ENCODE measurements at places on chromosomes 16 and 17.

- DNase-seq = peak; percentile 92
Observed at GRCh38 chr16:89363621-89364393, 126.6 kb downstream of the ANKRD11 start.

GRCh38 chr17:72705905-72706395 lies 386.5 kb downstream of the SLC39A11 start:
- DNase-seq = no peak

DNA sequence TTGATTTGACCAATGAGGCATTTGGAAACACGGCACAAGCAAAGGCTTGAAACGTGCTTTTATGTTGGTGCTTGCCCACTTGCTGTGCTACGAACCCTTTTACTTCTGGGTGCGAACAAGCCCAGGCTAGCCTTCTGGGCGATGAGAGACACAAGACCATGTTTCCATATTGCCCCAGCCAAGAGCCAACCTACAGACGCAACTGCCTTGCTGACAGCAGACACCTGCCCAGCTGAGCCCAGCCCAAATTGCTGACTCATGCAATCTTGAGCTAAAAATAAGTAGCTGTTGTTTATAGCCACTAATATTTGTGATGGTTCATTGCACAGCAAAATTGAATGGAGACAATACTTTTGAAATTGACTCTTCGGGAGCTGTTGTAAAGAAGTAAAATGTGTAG lies 464.5 kb downstream of the WWOX start:
- DNase-seq = no peak

- no peak for DNase-seq
Observed at GRCh38 chr16:20612551-20613480, 36.6 kb upstream of the ACSM2B start.

DNA sequence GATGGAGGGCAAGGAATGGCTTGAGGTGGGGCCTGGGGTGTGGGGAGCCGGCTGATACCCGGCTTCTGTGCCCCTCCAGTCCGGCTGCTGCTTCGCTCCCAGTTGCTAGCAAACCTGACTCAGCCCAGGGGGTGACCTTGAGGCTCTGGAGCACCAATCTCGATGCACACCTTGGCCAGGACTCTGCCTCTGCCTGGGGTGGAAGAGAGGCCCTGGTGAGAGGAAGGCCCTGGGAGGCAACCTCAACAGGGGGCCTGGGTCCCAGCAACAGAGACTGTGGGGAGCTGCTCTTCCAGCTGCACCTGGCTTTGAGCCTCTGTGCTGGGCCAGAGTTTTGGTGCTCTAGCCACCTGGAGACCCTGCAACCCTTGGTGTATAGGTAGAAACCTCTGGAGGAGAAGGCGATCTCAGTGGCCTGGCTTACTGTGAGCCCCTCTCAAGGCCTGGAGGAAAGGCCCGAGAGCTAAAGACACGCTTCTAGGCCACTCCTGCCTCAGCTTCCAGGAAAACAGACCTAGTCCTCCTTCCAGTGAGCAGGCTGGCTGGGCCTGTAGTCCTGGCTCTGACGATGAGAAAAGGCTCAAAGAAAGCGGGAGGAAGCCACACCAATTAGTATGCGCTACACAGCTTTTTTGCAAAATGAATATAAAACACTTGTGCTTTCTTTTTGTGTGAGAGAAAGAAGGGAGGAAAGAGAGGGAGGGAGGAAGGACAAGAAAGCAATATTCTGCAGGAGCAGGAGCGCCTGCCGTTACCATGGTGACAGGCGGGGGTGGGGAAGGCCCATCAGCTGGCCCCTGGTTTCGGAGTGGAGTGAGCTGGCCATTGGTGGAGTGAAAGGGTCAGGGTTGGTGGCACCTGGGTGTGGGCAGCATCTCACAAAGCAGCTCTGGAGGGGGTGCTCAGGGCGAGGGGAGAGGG lies 51.0 kb downstream of the VAC14 start:
- no peak for DNase-seq

GRCh38 chr17:74368341-74369081 lies 1.2 kb downstream of the GPR142 start:
- peak; percentile 40 for DNase-seq

DNA sequence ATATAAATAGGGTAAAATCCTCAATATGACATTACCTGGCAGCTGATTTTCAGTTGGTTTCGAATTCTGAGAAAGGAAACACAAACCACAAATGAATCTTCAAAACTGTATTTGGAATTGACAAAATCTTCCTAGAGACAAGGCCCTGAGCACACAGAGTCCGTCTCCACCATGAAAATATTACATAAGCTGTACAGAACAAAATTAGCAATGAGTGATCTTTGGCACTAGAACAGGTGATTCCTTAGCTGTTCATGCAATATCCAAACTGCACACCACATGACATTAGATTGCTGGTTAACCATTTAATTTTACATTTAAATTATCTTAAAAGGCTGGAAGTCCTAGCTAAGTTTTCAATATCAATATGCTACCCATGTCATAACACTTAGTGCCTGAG lies 31.7 kb downstream of the GJC1 start:
- no peak for DNase-seq

GRCh38 chr16:61195006-61195405 lies 841.2 kb downstream of the CDH8 start:
- no peak for DNase-seq

- DNase-seq = no peak
Observed at GRCh38 chr17:82172486-82173160, 40.0 kb downstream of the CCDC57 start.

DNA sequence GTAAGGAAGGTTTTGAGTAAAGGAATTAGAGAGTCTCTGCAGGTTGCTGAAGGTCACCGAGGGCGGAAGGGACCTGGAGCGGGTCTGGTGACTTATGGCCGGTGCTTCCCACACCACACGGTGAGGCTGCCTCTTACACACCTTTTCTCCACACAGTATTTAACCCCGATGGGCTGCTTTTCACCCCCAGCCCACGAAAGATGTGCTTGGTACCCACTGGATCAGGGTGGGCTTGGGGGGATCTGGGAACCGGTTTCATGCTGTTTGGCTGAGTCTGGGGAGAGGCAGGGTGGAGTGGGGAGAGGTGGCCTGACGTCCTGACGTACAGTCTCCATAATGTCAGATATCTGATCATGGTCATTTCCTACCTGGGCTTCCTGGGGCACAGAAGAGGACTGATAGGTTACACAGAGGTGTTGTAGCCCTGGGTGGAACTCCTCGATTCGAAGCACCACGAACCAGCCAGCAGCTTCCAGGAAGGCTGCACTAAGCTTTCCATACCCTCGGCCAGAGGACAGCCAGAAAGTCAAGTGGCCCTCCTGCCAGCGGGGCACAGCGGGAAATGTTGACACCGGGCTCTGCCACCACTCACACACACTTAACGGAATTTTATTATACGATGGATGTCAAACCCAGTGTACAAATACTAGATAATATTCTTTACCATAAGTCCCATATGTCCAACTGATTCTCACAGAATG lies 34.0 kb downstream of the OR1D5 start:
- DNase-seq = no peak

GRCh38 chr17:34862384-34862783 lies 98.9 kb downstream of the CCT6B start:
- DNase-seq = no peak

DNA sequence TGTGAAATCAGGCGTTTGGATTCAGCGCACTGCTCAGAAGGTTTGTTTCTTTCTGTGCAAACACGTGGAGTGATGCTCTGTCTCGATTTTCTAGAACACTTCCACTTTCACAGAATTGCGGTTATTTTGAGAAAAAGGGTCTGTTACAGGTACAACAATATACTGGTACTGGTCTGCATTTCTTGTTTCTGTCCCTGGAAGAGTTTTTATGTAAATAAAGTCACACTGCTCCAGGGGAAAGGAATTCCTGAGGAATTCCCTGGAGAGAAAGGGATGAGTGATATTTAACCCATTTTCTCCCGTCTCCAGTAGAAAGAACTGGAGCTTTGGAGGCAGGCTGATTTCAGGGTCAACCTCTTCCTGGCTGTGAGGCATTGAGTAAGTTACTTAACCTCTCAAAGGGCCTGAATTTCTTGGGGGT lies 16.2 kb upstream of the RMI2 start:
- no peak for DNase-seq

GRCh38 chr17:55889271-55889670 lies 138.4 kb downstream of the PCTP start:
- DNase-seq = no peak

GRCh38 chr17:44438636-44439035 lies 49.2 kb upstream of the ITGA2B start:
- no peak for DNase-seq

DNA sequence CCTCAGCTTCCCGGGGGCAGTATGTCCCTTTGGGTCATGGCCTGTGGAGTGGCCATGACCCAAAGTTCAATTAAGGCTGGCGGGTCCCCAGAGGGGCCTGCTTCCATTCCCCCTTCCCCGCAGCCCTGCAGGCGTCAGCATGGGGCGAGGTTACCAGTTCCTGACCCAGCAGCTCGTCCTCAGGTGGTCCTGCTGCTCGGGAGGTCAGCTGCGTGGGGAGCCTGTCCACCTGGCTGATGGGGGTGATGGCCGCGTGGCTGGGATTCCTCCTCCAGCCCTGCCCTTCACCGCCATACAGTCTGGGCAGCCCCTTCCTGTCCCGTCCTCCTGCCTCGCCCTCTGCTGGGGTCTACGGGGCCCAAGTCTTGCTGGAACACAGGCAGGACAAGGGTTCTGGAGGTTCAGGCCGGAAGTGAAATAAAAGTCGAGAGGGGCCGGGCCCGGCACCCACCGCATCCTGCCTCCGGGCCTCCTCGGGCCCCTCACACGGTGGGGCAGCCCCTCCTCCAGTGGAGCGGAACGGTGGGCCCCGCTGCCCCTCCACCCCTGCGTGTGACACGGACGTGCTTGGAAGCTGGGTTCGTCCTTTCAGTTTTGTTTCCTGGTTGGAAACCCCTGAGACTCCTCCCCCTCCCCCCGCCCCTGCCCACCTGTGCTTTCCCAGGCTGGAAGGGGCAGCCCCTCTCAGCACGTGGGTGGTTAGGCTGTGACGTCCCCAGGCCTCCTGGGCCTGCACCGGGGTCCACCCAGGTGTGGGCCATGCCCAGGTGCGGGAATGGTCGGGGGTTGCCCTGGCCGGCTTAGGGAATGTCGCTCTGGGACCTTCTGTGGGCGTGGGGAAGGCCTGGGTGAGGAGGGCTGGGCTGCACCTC lies 6.8 kb downstream of the UBALD2 start:
- no peak for DNase-seq

DNA sequence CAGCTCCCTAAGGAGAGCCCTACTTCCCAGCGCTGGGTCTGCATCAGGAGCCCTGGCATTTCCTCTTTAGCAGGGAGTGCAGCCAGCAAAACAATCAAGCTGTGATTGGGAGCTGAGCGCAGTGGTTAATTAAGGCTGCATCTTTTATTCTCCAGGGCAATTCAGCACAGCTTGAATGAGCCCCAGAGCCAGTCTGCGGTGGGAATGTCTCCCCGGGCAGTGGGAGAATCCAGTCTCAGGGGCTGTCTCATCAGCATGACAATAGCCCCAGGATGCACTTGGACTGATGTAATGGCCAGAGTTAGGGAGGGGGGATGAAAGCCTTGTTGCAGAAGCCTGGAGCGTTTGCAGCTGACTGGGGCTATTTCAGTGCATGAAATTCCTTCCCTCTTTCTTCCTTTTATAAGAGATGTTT lies 292.6 kb upstream of the SOX9 start:
- DNase-seq = peak; percentile 8

- peak; percentile 20 for DNase-seq
Observed at GRCh38 chr16:86791287-86792035, 213.1 kb downstream of the FOXL1 start.

- DNase-seq = no peak
Observed at GRCh38 chr17:64340557-64340956, 50.1 kb downstream of the PECAM1 start.

Measured in iris pigment epithelial cell (primary cell).